ENCODE measurements at places on chromosomes 4 and X. TPM values are rescaled to one million over a fixed set of nuclear protein-coding genes. Genes with fewer than 3 reads are reported as not detected.
A peak's percentile ranks its signal among the peaks of the same experiment; 100 is the strongest.

GRCh38 chr4:176413171-176413570 lies 93.4 kb downstream of the SPCS3 start:
- no peak for DNase-seq

DNA sequence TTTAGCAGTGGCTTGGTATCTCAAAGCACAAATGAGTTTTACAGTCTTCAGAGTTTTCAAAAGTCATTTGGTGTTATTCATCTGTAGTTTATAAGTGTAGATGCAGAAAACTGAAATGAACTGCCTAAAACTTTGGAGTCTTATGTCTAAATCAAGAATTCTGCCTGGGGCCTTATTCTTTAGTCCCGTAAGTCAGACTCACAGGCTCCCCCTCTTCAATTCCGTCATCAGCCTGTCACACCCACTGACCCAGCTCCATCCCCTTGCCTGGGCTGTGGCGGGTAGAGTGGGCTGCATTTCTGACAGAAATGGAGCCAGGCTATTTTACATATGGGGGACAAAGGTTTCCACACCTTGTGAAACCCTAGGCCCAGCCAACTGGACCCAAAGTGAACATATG lies 44.3 kb downstream of the TSPAN5 start:
- no peak for DNase-seq

- no peak for DNase-seq
Measured at GRCh38 chr4:151957153-151957552, 196.3 kb upstream of the GATB start.

MAB21L2 gene
- not detected for total RNA-seq

GRCh38 chrX:136767104-136767941 lies 13.4 kb downstream of the ARHGEF6 start:
- peak; percentile 30 for DNase-seq
